Iris pigment epithelial cell (primary cell): ENCODE measurements at places on chromosomes 16 and 17.

- no peak for DNase-seq
These were observed 7.8 kb upstream of the ZNF200 start for GRCh38 chr16:3242709-3243108.

- DNase-seq = no peak
These were observed 19.4 kb upstream of the NKD1 start for GRCh38 chr16:50528820-50529219.

GRCh38 chr17:32880671-32881453 is 3.9 kb upstream of the MYO1D start:
- no peak for DNase-seq

DNA sequence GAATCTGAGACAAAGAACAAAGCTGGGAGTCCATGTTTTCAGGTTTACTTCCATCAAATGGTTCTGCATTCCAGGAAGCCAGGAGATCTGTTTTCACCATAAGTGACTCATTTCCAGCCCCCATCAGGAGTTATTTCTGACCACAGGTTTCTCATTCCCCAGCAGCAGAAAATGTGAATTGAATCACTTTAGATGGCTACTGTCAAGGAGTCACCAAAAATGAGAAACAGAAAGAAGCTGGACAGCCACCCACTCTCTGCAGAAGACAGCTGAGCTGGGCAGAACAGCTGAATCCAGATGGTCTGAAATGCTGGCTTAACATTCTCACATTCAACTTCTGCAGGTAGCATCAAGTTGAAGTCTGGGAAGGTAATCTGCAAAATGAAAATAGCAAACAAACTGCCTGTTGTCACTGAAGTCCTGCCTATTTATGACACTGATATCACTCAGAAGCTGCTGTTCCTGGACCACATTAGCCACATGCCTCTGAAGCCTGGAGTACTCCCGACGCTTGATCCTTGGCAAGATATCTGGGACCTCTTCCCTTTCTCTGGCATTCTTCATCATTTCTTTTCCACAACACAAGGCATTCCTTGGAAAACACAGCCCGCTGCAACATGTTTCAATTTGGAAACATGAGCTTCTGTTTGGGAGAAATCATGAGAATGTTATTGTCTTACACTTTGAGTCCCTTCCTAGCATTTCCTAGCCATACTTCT is 15.3 kb downstream of the CCL11 start:
- peak; percentile 83 for DNase-seq

DNA sequence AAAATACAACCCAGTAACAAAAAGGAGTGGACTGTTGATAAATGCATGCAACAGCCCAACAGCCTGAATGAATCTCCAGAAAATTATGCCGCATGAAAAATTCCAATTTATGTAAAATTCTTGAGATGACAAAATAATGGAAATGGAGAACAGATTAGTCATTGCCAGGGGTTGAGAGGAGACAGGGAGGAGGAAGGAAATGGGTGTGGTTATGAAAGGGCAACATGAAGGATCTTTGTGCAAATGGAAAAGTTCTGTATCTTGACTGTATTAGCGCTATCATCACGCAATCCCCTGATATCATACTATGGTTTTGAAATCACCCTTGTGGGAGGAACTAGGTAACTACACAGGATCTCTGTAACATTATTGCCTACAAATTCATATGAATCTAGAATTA is 1058.3 kb upstream of the RBFOX1 start:
- no peak for DNase-seq

DNA sequence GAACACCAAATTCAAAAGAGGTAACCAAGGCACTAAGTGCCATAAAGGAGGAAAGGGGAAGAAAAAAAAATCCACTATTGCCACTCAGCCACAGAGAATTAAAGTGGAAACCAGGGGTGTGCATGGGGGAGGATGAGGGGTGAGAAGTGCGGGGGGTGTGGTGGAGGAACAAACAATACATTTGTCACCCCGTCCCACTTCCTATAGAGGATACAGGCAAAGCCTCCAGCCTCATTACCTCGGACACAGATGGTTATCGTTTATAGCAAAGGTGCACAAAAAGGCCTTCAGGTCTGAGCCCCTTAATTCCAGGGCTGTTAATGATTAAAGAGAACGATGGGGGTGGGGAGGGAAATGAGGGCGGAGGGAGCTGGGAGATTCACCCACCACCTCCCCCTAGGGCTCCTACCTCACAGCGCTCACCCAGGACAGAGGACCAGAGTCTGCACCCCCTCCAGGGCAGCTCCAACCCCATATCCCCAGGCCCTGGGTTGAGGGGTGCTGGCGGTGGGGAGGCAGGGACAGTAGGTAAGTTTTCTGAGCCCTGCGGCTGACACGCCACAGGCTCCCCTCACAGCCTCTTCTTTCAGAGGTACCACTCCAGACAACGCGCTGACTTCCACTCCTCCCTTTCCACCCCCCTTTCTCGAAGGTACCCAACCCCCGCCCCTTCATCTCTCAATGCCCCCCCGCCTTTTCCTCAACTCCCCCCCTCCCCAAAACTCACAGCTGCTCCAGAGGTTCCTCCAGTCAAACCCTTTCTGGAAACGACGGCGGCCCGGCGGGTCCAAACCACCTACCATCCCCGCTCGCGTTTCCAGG is 470 bp downstream of the DCUN1D3 start:
- DNase-seq = no peak

- peak; percentile 94 for DNase-seq
These were observed 59.5 kb upstream of the CDC42EP4 start for GRCh38 chr17:73371285-73371684.

GRCh38 chr16:54265575-54266107 is 20.9 kb downstream of the IRX3 start:
- DNase-seq = peak; percentile 35

GRCh38 chr17:8013731-8014557 is 11.5 kb downstream of the GUCY2D start:
- DNase-seq = no peak

- no peak for DNase-seq
These were observed 5.2 kb downstream of the KRT39 start for GRCh38 chr17:40961591-40961990.

GRCh38 chr17:77803726-77804125 is 154.8 kb upstream of the TNRC6C start:
- no peak for DNase-seq

- no peak for DNase-seq
These were observed 3.1 kb downstream of the TNFRSF13B start for GRCh38 chr17:16968786-16969185.

- DNase-seq = no peak
These were observed 16.8 kb upstream of the ETV4 start for GRCh38 chr17:43562679-43563599.

- peak; percentile 31 for DNase-seq
These were observed 360.3 kb upstream of the KIF2B start for GRCh38 chr17:53462393-53462811.

DNA sequence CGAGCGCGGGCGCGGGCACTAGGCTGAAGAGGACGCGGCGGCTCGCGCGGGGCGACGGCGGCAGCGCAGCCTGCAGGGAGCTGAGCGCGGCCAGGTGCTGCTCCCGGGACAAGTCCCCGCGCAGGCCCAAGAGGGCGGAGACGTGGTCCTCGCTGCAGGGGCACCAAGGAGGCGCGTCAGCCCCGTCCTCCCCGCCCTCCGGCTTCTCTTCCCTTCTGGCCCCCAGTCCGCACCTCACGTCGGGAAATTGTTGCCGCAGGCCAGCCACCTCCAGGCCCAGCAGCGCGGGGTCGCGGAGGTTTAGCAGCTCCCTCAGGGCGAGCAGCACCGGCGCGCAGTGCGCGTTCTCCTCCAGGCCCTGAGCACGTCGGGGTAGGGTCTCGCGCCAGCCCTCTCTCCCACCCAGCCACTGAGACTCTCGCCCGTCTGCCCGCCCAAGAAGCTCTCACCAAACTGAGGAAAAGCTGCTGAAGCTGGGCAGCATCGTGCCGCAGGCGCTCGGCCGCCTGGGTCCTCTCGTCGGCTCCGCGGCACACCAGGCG is 761 bp upstream of the MATCAP1 start:
- DNase-seq = no peak

DNA sequence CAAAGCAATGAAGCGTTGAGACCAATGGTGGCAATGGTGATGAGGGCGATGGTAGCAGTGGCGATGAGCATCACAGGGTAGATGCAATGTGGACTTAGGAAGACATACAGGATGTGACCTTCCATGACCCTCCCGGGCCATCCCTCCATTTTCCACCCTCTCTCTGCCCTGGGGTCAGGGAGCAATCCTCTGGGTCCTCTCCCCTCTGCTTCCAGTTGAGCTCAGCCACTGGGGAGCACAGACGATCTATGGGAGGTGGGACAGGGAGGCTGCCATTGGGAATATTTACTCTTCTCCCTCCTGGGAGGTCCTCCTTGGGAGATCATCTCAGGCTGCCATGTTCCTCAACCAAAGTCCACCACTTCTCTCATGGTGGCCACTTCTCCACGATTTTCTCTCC is 260.7 kb upstream of the FOXF1 start:
- no peak for DNase-seq

- no peak for DNase-seq
These were observed 7.3 kb downstream of the DLX4 start for GRCh38 chr17:49976163-49976827.

DNA sequence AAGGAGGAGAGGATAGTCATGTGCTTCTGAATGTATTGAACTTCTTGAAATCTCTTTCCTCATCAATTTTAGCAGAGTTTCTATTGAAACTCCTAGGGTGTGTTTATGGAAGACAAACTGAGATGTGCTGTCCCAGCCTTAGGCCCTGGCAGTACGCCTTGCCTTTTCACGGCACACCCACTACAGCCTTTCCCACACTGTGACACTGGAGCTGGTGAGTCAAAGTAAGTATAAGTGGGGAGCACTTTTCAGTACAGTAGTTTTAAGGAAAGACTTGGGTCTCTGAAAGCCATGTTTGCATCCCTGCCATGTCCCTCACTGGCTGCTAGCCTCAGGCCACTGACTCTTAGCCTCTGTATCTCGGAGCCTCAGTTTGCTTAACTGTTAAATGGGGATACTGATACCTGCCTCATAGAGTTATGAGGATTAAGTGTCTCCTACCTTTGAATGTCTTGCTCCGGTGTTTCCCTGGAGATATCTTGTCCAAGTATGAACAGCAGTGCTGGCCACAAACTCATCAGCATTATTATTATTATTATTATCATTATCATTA is 144.7 kb upstream of the CRHR1 start:
- no peak for DNase-seq

- no peak for DNase-seq
These were observed 12.8 kb downstream of the CANT1 start for GRCh38 chr17:78996781-78997201.

GRCh38 chr16:86980644-86981043 is 336.5 kb downstream of the C16orf95 start:
- no peak for DNase-seq

GRCh38 chr16:3722508-3722907 is 5.2 kb upstream of the TRAP1 start:
- no peak for DNase-seq

- no peak for DNase-seq
These were observed 196.6 kb downstream of the RBFOX3 start for GRCh38 chr17:79414063-79414792.

- DNase-seq = no peak
These were observed 263.1 kb upstream of the TNRC6C start for GRCh38 chr17:77695386-77695785.

- no peak for DNase-seq
These were observed 8.7 kb downstream of the GGNBP2 start for GRCh38 chr17:36553459-36553858.

DNA sequence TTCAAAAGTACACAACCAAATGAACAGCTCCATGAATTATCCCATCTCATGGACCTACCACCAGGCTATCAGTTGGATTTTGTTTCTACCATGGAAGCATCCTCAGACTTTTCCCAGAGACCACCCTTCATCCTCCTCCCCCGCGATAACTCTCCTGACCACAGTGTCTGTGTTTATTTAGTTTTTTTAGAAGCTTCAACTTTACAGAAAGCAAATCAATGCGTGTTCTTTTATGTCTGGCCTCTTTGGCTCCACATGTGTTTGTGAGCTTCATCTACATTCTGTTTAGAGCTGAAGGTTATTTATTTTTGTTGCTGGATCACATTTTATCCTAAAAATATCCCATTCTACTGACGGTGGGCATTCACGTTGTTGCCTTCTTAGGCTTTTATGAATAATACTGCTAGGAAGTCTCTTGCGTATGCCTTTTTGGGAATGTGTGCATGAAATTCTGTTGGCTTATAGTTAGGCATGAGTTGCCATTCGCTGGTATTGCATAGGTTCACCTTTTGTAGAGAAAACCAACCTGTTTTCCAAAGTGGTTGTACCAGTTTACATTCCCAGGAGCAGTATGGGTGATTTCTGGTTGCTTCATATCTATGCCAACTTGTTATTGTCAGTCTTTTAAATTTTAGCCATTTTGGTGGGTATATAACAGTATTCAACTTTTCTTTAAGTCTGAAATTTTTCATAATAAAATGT is 83.0 kb downstream of the CMIP start:
- no peak for DNase-seq

DNA sequence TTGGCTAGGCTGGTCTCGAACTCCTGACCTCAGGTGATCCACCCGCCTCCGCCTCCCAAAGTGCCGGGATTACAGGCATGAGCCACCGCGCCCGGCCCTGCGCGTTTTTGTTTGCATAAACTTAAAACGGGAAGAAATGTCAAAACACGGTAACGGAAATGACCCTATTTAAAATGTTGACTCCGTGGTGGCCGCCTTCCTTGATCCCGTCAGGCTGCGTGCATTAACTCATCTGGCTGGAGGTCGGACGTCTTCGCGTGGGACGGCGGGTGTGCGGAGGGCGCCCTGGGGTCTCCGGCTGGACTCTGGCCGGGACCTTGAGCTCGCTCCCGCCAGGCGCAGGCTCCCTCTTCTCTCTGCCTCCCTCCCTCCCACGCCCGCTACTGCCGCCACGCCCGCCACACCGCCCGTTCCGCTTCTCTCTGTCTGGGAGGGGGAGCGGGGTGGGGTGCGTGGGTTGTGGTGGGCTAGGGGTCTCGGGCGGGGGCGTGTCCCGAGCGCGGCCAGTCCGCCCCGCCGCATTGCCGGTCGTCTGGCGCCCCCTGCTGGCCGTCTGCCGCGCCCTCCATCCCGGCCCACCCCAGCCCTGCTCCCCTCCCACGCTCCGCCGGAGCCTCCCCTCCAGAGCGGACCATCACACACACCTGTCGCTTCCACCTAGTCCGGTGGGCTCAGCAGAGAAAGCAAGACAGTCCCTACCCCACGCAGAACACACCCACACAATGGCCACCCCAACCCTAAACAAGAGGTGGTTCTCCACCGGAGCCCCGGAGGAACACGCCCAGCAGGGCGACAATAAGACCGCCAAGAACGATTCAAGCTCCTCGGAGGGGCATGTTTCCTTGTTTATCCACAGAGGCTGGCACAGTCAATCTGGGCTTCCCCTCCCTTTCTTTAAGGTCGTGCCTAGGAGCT is 1.2 kb upstream of the CCDC42 start:
- DNase-seq = peak; percentile 44
